CD4-positive, alpha-beta memory T cell (primary cell): ENCODE measurements at places on chromosomes 5 and 9.

- no peak for DNase-seq
Observed at GRCh38 chr5:83204651-83205050, 127.3 kb downstream of the XRCC4 start.

DNA sequence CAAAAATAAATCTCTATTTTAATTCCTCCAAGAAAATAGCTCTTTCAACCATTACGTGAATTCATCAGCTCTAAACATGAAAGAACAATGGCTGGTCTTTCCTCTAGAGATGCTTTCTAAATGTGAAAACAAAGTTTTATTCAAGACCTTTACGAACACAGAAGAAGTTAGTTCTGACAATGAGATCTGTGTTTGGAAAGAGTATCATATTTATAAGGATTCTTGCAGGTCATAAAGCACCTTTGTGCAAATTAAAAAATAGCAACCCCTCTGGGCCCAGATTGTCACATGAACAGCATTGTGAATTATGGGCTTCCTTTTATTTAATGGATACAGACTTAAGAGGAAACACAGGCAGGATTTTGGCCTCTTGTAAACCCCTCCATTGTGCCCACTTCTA lies 17.7 kb upstream of the FTMT start:
- no peak for DNase-seq

- DNase-seq, result no peak
Observed at GRCh38 chr5:66358741-66359140, 214.6 kb downstream of the SREK1 start.

GRCh38 chr5:76025069-76025468 lies 58.1 kb upstream of the SV2C start:
- DNase-seq, result no peak

GRCh38 chr9:105662184-105663104 lies at the start of gene TAL2:
TSS of gene TAL2 (plus strand) at chr9:105662457. CDS start at chr9:105662497, 40 bp downstream.
- DNase-seq, result no peak

GRCh38 chr9:124270504-124271335 lies 13.0 kb downstream of the NEK6 start:
- no peak for DNase-seq
